ENCODE measurements at places on chromosomes 4 and X.

- DNase-seq, result no peak
Measured at GRCh38 chr4:111230265-111230664, 607.4 kb upstream of the PITX2 start.

DNA sequence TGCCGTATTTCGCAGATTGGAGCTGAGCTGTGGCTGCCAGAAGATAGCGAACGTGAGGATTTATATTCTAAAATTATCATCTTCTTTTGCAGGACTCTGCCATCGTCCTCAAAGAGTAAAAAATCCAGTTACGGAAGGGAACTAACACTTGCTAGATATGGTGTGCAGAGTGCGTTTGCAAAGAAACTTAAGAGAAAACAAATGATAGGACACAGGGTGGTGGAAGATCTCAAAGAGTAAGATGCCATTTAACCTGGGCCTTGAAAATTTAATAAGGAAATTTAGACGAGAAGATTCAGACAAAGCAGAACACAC is 566 bp downstream of the LARP7 start:
- DNase-seq, result no peak

- DNase-seq, result no peak
Measured at GRCh38 chr4:88522702-88523324, 763 bp downstream of the PYURF start.

DNA sequence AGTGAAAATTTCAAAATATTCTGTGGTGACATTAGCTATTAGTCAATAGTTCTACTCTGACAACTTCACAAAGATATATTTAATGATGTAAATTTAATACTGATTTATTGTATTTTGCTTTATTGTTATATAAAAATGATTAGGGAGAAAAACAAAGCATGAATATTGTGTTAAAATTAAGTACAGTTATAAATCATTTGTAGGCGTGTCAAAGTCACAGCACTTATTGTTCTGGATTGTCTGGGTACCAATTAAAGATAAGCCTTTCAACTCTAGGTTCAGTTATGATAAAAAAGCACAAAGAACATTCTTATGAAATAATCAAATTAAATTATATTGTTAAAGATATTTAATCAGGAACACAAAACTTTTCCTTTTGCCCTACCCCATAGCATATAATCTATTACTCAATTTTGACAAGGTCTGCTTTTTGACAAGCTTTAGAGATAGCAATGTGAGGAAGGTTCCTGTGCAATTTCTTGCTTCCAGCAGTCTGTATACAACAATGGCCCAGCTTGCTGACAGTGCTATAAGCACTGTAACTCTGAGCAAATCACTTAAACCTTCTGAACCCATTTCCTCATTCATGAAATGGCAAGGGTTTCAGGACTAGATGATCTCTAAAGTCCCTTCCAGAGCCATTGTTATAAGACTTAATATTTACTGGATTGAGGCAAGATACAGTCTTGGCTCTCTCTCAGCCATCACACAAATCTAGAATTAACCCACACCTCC is 910.3 kb upstream of the LCORL start:
- DNase-seq, result no peak

DNA sequence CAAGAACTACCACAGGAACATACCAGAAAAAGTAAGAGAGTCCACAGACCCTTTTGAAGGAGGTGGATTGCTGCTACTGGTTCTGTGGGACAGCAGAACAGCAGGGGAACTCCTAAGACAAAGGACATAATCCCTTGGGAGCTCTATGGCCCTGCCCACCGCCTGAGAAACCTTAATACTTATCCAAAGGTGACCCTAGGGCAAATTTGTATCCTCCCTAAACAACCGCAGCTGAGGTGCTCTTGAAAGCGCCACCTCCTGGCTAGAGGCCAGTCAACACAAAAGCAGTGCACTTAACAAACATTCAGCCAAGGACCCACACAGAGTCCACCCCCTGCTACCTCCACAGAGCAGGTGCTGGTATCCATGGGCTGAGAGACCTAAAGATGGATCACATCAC is 136.8 kb downstream of the ADAM29 start:
- DNase-seq, result no peak

- no peak for DNase-seq
Measured at GRCh38 chr4:181046809-181047208, 1196.4 kb upstream of the TENM3 start.

GRCh38 chr4:145881576-145881975 is 57.0 kb downstream of the ZNF827 start:
- DNase-seq, result no peak

DNA sequence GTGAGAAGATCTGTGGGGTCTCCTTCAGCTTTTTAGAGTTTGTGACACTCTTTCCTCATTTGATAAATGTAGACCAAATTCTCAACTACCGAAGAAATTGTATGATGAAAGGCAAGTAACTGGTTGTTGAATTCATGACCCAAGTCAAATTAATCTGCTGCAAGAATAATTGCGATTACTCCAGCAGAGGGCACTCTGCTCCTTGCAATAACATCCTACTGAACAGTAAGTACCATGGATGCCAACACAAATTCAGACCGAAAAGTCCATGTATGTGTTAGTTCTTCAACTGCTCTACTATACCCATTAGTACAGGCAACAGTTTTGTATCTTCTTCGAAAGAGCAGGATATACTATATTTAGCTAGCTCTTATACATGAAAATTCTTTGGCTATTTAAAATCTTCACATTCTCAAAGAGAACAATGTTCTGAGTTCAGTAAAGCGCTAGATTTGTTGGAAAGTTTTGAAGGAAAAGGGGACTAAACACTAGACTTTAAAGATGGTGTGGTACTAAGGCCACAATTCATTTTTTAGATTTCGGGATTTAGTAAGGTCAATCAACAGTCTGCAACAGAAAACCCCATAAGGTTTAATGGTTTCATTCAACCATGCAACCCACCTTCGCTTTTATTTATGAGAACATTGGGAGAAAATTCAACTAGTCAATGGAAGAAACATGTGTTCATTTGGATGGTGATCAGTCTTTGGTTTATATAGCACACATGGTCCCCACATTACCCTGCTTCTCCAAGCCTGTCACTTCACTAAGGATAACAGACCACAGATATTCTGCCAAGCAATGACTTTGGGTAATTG is 105.4 kb upstream of the TBC1D9 start:
- DNase-seq, result no peak

DNA sequence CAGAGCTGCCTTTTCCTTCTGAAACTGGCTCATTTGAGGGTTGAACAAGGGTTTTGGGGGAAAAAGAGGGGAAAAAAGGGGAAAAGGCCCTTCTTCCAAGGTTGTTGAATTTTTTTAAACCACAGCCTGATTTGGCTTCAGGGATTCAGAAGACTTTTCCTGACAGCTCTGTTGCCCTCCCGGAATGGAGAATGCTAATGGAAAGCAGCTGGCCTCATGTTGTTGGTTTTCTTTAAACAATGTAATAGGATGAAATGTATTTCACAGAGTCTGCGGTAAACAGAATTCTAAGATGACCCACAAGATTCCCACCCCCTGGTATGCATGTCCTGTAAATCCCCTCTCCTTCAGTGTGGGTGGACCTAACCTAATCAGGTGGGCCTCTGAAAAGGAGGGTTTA is 3.3 kb upstream of the KIAA1210 start:
- no peak for DNase-seq

DNA sequence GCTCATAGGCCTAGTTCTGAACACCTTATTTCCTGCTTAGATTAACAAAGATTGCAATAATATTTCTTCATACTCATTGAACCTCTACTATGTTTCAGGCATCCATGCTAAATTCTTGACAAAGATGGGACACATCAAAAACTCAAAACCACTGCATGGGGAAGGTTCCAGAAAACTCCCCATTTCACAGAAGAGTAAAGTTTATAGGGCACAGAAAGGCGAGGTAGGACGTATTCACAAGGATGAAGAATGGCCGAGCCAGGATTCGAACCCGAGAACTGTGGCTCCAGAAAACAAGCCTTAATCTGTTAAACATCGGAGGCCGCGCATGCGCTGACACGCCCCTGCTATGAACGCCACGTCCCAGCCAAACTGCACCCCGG is 688 bp downstream of the UXT start:
- no peak for DNase-seq

GRCh38 chrX:124212622-124213021 is 119.8 kb upstream of the TEX13D start:
- DNase-seq, result no peak

DNA sequence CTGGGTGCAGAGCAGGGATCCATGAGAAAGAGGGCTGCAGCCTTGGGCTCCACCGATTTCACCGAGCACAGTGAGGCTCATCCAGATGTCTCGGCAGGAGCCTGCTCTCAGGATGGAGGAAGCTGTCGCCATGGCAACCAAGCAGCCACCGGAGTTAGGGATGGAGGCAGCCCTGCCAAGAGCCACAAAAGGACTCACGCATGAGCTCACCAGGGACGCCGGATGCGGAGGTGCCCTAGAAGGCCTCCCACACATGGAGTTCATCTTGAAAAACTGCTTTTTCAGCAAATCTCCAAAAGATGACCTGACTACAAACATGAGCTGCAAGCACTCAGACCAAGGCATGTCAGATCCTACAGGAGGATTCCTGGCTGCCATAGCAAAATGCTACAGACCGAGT is 90.7 kb downstream of the WFS1 start:
- DNase-seq, result no peak

DNA sequence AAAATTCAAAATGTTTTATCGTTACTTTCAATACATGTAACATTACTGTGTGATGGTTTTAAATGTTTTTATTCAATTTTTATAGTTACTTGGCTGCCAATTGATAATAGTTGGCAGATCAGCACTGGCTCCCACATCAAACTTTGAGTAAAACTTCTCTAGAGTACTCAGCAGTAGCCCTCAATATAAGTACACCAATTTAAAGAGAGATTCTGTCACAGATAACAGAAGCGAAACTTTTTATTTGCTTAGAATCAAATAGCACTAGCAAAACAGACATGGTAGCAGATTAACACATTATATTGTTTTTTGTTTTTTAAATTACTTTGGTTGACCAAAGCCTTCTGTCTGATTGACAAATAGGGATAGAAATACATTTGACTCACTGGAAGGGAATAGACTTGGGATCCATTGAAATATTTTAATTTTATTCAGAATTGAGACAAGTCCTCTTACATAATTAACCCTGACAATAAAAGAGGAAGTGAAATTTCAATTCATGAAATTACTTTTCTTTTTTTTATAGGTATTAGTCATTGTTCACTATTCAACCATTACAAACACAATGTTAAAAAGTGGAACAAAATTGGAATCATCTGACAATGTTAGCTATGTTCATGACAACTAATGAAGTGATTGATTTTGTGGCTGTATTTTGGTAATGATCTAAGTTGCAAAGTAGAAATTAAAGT is 554.9 kb downstream of the KLHL4 start:
- no peak for DNase-seq

DNA sequence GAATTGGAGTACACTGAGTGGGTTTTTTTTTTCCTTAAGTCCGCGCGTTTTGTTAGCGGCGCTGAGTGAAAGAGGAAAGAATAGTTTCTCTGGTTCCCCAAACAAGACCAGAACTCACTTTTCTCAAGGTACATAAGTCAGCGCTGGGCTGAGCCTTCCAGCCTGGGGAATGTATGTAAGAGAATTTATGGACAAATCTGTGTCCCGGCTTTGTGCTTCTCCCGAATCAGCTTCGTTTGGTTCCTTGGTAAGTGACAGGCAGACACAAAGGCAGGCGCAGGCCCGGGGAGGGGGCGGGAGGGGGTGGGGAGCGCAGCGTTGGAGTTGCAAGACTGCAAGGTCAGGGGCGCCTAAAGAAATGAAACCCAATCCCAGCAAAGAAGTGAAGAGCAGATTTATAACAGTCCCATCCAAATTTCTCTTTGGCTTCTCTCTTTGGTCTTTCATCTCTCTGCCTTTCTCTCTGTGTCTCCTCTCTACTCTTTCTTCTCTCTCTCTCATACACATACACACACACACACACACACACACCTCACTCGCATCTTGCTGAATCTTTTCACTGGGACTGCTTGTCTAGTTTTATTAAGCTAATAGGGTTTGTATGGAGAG is 981 bp downstream of the TET2 start:
- DNase-seq, result no peak

GRCh38 chr4:1246901-1247863 is 1.7 kb downstream of the CTBP1 start:
- DNase-seq, result no peak

DNA sequence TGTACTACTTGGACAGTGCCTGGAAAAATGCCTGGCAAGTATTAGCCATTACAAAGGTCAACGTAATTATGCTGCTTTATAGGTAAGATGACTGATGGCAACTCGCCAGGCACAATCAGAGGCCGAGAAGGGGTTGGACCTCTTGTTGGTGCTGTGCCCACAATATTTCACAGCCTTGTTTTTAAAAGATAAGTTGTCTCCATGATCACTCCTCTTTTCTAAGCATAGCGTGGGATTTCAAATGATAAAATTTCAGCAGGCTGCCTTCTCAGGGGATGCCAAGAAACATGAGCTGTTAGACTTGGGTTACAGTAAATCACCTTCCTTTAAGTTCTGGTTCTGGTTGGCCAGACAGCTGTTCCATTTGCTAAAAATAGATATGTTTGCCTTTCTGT is 26.9 kb downstream of the HOPX start:
- DNase-seq, result no peak

DNA sequence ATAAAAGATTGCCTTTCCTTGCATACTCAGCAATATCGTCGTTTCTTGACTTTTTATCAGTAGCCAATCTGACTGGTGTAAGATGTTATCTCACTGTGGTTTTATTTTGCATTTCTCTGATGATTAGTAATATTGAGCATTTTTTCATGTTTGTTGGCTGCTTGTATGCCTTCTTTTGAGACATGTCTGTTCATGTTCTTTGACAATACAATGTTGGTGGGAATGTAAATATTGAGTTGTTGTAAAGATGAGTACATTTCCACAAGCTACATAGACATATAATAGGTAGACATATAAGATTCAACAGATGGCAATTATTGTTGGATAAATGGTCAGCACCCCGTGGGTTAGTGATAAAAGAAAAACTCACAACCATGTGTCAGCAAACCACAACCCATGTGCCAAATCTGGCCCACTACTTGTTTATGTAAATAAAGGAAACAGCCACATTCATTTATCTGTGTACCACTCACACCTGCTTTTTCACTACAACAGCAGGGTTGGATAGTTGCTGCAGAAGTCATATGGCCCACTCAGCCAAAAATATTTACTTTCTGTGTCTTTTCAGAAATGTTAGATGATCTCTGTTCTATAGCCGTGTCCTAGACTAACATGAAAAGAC is 153.1 kb upstream of the VCX start:
- DNase-seq, result no peak

GRCh38 chr4:23789762-23790161 is 100.1 kb downstream of the PPARGC1A start:
- no peak for DNase-seq

DNA sequence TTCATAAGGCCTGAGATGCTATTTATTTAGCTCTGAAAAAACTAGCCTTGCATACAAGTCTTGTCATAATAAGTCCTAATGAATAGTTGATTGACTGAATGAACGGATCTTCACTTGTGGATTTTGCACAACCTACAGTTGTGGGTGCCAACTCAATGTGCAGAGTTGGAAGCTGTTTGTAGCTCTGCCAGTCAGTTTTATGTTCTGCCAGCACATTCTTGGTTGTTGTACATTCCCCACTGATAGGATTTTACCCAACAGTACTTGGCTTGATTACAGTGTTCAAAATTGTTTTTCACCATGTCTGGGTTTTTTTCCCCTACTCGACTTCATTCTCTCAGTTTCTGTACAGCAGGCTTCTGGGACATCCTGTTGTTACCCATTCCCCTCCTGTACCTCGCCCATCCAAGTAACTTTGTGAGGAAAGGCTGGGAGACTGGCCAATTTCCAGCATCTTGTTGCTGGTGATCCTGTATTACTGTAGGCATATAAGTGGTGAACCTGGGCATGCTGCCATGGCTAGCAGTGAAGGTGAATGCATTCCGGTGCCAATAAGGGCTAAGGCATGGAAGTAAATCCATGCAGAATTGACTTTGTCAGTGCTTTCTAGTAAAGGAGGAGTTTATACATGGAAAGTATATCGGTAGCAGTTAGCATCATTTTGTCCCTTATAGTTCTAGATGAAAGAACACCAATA is 22.8 kb downstream of the IL1RAPL1 start:
- DNase-seq, result no peak
